ENCODE measurements at places on chromosomes 1 and 21. TPM values are rescaled to one million over a fixed set of nuclear protein-coding genes. Genes with fewer than 3 reads are reported as not detected.

The AIRE gene
- total RNA-seq, result not detected

The AHDC1 gene
- total RNA-seq, result 5.0 TPM

The GUCA2A gene
- not detected for total RNA-seq

The NFASC gene
- 0.53 TPM for total RNA-seq

The C1orf185 gene
- total RNA-seq, result not detected

The TSPEAR gene
- total RNA-seq, result not detected

The CD5L gene
- total RNA-seq, result not detected

The PRAMEF18 gene
- total RNA-seq, result not detected

- no peak for DNase-seq
Observed at GRCh38 chr1:200670242-200671118, 773 bp upstream of the DDX59 start.

GRCh38 chr1:102099916-102100315 is 103.2 kb upstream of the OLFM3 start:
- no peak for DNase-seq

DNA sequence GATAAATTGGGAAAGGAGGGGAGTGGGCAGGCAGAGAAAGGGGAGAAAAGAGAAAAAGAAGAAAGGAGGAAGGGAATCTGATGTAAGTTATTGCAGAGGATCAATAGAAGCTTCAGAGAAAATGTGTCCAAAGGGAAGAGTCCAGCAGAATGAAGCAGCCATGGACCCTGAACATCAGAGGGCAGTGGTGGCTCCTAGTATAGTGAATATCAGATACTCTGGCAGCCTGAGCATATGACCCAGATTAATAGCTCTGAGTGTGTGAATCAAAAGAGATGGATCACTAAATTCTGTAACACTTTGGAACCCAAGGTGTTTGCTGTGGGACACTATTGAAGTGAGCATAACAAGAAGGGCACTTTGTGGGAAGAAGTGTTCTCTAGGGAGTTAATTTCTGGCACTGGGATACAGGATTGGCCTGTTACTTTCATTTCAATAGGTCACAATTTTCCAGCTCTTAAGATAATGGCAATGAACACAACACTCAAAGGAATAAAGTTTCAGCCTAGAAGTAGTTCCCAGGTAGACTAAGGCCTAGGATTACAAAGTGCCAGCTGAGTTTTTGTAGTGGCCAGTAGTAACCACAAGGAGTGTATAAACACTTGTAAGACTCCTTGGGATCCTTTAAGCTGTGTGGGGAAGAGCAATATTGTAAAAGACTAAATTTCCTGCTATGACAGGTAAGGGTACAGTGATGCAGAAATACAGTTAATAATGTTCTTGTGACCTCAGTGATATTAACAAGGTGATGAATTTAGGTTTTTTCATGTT is 164.5 kb upstream of the BEND5 start:
- no peak for DNase-seq

GRCh38 chr21:21213297-21213696 is 215.1 kb downstream of the NCAM2 start:
- DNase-seq, result no peak

GRCh38 chr21:34262469-34262845 is 101.3 kb upstream of the KCNE2 start:
- no peak for DNase-seq

DNA sequence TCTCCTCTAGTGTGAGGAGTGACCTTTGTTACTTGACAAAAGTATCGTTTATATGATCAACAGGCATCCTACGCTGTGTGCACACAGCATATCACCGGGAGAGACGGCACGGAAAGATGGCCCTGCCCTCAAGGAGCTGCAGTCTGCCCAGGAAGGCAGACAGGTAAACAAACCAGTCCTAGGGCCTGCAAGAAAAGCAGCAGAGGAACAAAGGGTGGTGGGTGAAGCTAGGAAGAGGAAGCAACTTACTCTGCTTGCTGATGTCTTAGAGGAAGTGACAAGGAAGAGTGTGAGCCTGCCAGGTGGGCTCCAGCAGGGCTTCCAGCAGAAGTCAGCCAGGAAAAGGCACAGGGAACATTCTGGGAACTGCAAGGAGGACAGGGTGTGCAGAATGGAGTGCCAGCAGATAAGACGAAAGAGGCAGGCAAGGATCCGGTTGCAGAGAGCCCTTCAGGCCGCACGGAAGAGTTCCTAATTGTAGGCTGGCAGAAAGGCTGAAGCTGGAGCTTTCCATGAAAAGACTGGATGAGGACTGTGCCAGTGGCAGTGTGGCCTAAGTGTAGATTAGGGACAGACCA is 106.7 kb downstream of the SLC45A1 start:
- DNase-seq, result peak; percentile 74

GRCh38 chr21:40788635-40789034 is 58.3 kb downstream of the DSCAM start:
- no peak for DNase-seq

DNA sequence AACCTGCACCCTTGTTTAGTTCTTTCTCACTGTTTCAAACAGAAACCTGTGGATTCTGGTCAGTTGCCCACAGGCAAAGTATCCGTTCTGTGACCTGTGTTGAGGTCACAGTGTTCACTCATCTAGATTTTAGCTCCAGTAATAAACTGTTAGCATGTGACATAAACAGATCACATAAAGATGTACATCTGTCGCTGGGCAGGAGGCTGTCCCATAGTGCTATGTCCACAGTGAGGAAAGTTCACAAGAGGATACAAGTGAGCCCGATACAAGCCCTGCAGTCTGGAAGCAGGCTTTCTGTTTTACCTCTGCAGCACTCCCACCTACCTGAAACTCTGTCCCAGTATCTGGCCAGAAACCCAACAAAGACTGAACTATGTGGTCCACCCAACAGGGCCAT is 28.4 kb downstream of the LMX1A start:
- no peak for DNase-seq

- DNase-seq, result no peak
Observed at GRCh38 chr1:82108843-82109242, 308.1 kb downstream of the ADGRL2 start.

- no peak for DNase-seq
Observed at GRCh38 chr1:179095377-179095776, 13.5 kb downstream of the TOR3A start.

DNA sequence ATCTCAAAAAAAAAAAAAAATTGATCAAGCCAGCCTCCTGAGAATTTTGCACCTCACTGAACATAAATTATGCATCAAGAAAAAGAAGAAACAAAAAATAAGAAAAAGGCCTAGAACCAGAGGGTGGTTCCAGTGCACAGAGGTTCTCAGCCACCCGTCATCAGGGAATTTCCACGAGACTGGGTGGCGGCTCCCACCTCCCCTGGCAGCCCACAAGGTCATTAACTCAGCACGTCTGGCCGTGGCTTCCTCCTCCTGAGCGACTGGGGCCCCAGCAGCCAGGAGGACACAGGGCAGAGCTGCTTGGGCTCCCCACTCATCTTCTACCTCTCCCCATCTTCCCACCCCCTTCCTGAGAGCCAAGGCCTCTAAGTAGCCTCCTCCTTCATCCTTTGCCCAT is 15.7 kb upstream of the TMEM51 start:
- DNase-seq, result no peak

- DNase-seq, result peak; percentile 55
Observed at GRCh38 chr1:158121604-158122254, 59.0 kb upstream of the CD1D start.

DNA sequence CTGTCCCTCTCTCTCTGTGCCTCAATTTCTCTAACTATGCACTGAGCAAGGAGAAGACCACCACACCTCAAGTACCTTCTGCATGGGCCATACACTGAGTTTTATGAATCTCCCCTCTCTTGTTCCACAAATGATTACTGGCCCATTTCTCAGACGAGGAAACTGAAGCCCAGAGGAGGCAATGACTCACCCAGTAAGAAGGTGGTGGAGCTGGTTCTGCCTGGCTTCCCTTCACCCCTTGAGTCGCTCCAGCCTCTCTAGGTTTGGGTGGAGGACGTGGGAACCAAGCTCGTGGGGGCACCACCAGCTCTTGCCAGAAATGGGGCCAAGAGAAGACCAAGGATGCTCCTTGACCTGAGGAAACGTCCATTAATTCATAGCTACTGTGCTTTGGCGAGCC is 21.3 kb upstream of the RUNX3 start:
- no peak for DNase-seq

- DNase-seq, result no peak
Observed at GRCh38 chr1:196214866-196215265, 393.4 kb downstream of the KCNT2 start.

GRCh38 chr1:100995198-100995988 is 30.2 kb downstream of the DPH5 start:
- no peak for DNase-seq

GRCh38 chr1:41629141-41629540 is 144.7 kb upstream of the EDN2 start:
- DNase-seq, result no peak

DNA sequence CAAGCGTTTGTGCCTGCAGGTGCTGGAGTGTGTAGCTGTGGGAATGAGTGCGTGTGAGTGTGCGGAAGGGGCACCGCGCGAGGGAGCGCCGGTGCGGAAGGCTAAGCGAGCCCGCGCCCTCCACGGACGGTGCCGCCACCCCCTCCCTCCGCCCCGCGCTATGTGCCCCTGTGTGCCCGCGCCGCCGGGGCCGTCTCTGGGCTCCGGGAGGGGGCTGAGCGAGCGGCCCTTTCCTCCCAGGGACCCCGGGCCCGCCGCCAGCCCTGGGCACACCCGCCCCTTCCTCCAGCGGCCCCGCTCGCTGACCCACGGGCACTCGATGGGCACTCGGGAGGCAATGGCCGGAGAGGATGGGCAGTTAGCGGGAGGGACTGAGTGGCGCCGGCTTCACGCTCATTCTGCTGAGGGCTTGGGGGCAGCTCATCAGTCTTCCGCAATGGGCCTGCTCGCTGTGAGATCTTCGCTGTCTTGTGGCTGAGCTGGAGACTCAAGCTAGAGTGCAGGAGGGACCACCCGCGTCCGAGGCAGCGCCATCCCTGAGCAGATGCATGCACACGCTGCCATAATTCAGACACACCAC is 8.6 kb upstream of the ADGRB2 start:
- DNase-seq, result no peak

GRCh38 chr1:185054365-185055060 is 9.2 kb downstream of the RNF2 start:
- no peak for DNase-seq

GRCh38 chr1:119146466-119146865 is 6.0 kb upstream of the WARS2 start:
- no peak for DNase-seq

DNA sequence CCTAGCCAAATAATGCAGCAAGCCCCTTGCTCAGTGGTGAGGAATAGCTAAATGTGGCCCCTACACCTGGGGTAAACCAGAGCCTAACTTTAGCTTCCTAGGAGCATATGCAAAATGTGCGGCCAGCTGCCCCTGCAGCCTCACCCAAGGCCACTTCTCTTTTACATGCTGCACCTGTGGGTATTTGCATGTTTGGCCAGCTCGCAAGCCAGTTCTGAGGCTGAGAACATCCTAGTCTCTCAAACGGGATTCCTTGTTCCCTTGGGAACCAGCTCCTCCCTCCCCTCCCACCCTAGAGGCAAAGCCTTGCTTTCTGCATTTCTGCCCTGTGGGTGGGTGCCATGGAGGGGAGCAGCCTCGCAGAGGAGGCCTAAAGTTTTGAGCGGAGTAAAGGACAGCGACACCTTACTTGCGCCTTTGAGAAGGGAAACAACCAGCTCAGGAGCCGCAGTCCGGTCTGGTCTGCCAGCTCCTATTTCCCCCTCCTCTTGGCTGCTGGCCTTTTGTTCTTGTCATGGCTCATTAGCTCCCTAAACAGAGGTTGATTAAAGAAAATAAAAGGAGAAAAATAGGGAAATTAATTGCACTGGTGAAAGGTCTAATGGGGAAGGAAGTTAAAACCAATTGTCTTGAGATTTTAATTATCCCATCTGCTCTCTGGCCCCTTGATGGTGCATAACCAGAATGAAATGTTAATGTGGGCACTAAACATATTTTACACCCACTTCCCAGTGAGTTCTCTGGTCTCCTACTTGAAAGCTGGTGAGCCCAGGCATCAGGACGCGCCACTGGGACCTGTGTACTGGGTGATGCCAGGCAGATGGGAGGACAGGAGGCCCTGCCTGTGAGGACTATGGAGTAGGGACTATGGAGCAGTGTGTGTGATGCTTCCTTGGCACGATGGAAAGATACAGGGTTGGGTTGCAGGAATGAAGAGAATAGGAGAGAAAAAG is 68.7 kb downstream of the TEX35 start:
- DNase-seq, result no peak

DNA sequence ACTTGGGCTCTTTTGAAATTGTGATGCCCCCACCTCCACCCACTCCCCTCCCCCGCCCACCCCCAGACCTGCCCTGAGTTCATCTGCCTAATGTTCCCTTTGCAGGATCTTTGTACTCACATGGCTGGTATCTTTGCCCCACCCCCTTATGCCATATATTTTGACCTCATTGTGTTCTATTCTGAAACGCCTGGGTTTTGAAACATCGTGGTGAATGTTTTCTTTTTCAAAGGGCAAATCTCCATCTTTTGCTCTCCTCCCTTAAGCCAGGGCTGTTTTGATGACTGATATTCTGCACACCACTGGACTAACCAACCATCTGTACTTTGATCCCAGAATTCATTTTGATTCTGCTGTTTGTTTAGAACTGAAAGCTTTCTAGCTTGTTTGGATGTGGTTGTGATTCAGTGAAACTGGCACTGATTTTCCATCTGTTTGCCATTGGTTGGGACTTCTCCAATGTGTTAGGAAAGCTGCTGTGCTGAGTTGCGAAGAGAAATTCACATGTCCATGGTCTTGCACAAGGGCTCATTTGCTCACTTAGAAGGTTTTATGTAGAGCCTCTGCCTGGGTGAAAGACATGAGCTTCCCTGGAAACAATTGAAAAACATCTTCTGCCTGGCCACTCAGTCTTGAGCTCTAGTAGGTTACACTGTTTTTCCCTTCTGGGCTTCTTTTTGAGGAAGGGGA is 16.5 kb downstream of the SMAP2 start:
- DNase-seq, result no peak

DNA sequence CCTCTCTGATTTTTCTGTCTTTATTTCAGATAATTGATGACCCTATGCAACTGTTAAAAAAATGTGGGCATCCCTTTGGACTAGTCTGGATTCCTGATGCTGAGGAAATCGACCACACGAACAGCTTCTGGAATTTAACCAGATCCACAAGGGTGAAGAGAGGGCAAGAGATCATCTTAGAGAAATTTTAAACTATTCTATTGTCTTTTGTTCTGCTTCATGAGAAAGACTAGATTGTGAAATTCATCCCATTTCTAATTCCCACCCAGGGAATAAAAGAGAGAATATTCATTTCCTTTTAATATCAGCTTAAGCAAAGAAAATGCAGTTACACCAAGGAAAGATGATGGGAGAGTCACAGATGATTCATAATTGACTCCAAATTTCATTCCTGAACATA is 71.8 kb downstream of the DUSP10 start:
- DNase-seq, result peak; percentile 40

DNA sequence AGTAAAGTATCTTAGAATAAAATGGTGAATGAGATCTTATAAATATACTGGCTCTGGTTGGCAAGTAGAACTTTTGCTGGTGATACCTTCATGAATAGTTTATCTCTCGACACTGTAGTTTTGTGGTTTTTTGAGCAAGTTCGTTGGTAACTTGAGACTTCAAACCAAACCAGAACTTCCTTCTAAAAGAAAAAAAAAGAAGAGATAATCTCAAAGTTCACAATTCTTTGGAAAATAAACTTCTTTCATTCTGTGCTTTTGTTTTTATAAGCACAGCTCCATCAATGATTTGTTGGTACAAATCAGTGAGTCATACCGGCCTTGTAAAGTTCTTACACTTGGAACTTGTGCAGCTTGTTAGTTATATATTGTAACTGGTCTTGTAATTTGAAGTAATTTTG is 2.3 kb downstream of the HIPK1 start:
- DNase-seq, result peak; percentile 45
